ENCODE measurements at places on chromosomes 4 and X.

DNA sequence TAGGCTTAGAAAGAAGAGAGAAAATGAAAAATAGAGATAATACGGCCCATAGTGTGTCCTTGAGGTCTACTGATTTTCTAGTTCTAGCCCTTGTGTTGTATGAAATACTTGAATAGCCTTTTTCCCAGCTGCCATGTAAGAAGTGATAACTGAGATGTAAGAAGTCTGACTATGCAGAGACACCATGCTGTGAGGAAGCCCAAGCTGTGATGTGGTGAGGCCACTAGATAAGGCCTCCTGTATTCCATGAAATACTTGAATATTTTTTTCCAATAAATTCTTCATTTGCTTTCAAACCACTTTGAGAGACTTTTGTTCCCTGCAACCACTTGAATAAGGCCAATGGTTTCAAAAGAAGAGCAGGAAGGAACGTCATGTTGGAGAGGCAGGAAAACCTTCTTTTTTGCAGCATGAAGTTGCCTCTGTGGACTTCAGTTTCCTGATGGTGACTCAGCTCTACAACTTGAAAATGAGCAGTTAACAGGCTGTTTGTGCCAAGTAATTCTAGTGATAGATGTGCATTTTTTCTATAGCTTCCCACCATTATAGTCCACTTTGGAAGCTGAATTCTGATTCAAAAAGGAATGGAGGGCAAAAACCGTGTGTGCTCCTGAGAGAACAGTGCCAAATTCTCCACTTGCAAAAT, 25.5 kb upstream of the FAM9C start:
- peak; percentile 51 for DNase-seq

DNA sequence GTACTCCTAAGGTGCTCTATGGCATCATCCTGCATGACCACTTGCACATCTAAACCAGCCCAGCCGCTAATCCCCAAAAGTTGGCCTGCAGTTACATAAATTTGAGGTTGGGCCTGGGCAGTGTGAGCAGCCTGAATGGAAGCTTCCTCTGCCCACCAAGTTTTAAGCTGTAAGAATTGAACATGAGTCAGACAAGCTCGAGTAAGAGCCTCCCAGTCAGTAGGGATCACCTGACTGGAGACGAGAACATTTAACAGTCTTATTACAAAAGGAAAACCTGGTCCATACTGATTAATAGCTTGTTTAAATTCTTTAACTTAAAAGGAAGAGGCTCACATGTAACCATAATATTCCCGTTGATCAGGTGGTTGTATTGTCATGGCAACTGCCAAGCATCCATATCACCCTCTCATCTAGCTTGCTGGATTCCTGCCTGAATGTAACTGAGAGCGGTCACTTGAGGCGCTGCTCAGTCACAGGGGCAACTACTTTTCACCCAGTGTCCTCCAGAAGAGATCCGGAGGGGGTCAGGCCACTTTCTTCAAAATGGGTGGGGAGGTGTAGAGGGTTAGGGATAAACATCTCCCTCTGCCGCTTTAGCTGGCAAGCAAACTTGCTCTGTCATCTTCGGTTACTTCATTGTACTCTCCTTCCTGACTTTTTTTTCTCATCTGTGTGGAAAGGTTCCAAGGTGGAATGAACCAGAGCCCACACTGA, 56.6 kb upstream of the WDR1 start:
- DNase-seq = peak; percentile 20

GRCh38 chrX:155889328-155889727, 8.2 kb downstream of the VAMP7 start:
- no peak for DNase-seq

- no peak for DNase-seq
Measured at GRCh38 chr4:5465956-5466355, 242.4 kb downstream of the EVC2 start.

GRCh38 chrX:136214551-136214950, 36.6 kb downstream of the MAP7D3 start:
- peak; percentile 89 for DNase-seq

DNA sequence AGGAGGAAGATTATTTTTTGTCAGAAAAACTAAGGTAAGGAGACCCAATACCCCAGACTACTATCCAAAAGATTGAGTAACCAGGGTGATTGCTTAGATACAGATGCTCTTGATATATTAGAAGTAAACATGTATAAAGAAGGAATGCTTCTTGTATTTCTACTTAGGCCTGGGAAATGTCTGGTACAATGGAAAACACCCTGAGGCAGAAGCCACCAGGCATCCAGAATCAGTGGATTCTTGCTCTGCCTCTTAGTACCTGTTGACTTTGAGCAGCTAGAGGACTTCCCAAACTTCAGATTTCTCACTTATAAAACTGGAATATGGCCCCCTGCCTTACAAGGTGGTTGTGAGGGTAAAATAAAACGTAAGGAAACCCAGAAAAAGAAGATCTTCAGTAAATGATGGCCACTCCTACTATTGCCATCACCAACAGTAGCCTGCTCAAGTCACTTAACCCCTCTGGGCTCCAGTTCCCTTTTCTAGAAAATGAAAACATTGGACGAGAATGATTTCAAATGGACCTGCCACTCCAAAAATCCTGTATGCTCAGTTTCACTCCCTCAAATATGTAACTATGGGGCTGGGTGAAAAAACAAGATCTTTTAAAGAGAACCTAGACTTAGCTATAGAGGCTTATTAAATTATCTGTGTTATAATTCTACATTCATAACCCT, 56.6 kb downstream of the AMELX start:
- no peak for DNase-seq

DNA sequence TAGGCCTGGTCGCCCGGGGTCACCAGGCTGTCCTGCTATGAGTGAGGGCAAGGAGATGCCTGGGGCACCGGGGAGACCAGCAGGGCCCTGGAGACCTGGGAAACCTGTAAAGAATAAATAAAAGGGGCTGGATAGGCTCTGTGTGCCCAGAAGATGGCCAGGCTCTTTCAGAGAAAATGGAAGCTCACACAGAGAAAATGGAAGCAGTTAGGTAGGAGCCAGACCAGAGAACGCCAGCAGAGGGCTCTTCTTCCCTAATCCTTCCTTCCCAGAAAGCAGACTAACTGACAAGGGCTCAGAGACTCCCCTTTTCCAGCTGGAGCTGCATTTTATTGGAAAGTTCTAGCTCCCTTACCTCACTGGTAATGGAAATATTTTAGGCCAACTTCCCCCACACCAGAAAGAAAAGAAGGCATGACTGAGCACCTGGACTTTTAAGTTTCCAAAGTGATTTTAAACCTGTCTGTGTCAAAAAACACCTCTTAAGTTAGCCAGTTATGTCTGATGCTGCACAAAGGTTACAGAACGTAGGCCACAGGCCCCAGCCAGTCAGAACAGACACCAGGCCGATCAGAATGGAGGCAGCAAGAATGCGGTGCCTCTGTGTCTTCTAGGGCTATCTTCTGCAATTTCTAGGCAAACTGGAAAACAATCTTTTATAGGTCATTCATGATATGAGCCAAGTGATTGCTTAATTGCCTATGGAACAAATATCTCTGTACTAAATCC, 74.0 kb downstream of the ATG4A start:
- DNase-seq = peak; percentile 57

GRCh38 chr4:142656178-142656577, 189.9 kb downstream of the INPP4B start:
- peak; percentile 17 for DNase-seq

DNA sequence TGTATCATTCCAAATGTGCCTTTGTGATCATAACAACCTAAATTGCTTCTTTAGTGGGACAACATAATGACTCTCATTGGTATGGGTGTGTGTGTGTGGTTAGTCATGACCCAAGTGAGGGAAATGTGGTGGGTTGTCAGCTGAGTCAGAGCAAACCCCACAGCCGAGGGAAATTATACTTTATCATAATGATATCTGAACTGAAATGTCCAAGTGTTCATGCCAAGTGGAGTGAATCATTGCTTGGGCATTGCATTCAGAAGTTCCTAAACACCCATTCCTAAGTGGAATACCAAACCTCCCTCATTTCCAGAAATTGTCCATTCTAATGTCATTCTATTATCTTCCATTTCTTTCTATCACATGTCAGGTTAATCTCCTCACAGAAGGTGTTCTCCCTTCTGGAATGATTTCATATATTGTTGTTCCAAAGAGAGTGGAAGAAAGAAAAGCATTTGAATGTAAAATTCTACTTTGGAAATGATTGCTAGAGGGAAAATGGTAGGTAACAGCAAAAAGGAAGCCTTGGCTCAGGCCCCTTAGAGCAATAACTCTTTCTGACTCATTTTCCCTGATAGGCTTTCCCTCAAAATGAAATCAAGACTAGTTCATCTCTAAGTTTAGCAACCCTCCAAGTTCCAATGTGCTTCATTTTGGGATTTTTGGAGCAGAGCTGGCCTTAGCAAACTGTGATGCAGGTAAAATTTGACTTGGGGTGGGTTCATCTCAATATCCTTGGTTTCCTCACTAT, 230.7 kb upstream of the KCNIP4 start:
- peak; percentile 46 for DNase-seq

GRCh38 chr4:2820216-2820982, 23.2 kb upstream of the ADD1 start:
- DNase-seq = no peak

DNA sequence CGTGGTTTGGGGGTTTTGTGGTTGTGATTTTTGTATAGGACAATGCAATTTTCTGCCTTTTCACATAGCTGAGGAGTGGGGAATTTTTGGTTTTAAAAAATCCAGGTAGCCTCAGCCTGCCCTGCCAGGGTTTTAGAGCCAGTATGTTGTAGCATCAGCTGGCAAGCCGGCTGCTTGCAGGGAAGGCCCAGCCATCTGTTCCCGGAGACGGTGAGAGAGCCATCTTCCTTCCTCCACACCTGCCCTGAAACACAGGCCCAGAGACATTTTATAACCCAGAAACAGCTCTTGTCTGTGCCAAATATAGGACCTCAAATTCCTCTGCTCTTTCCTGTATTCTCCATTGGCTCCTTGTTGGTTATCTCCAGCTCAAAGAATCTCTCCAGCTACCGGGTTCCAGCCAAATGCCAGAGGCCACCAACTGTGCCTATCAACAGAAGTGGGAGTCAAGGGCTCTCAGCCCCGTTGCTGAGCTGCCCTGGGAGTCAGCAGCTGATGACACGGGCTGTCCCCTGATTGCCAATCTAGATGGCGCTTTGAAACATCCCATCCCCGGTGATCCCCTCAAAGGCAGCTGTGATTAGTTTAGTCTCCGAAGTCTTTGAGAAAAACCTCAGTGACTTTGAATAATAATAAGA, 595.2 kb downstream of the MID1IP1 start:
- DNase-seq = no peak

- peak; percentile 94 for DNase-seq
Measured at GRCh38 chr4:40840985-40841571, 91.3 kb downstream of the NSUN7 start.

DNA sequence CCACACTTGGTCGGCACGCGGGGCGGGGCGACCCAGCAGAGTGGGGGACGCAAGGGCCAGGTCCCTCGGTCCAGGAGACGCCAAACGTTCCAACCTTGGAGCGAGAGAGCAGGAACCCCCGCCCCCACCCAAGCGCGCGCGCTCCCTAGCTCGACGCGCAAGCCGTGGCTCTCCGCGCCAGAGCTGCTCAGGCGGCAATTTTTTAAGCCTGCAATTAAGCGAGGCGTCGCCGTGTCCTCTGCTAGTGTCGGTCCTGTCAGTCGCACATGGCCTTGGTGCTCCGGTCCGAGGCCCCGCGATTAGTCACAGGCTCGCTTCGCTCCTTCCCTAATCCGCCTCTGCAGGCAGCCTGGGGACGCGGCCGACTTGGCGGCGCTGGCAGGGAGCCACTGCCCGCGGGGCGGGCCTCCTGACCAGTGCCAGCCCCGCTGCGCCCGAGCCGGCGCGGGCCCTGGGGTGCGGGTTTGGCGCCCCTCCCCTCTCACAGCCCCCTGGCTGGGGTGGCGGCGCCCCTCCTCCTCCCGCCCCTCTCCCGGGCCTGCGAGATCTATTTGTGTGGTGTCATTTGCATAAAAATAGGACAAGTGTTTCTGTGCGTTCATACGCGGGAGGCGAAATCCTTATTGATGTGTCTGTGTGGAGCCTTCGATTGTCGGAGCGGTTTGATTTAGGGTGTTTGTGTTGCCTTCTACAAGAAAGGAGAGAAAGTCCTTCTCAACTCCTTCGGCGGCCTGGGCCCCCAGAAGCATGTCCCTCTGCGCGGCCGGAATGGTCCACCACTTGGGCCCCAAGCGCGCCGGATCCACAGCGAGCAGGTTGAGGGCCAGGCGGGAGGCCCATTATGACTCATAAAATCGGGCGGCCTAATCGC, 9.8 kb upstream of the BCOR start:
- peak; percentile 30 for DNase-seq

DNA sequence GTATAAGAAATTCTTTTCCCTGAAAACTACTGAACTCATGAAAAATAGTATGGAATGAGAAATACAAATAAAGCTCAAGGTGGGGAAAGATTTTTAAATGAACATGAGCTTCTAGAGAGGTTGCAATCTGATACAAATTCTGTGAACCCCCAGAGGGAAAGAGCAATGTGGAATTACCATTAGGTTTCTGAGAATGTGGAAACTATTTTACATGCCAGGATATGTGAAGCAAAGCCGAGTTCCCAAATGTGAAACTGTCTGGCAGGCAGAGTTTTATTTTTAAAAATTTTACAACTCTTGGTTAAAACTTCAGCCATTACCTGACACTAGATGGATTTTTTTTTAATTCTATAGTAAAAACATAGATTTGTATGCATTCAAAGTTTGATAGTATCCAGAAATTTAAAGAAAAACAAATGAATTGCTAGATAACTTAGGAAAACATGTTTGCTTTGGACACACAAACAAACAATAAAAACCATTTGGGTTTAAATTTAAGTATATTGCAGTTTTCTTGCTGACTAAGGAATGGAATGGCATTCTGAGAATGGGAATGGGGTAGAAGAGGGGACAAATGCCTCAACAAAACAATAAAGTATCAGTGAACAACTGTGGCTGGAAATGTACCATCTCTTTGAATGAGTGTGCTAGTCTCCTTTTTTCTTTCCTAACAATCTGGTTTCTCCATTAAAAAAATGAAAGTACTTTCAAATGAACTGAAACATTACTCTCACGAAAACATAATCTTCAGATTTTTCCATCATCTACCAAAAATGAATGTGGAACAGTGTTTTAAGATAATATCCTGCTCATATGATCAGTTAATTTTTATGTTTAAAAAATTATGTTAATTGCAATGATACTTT, 99.6 kb downstream of the PCDH18 start:
- DNase-seq = no peak

DNA sequence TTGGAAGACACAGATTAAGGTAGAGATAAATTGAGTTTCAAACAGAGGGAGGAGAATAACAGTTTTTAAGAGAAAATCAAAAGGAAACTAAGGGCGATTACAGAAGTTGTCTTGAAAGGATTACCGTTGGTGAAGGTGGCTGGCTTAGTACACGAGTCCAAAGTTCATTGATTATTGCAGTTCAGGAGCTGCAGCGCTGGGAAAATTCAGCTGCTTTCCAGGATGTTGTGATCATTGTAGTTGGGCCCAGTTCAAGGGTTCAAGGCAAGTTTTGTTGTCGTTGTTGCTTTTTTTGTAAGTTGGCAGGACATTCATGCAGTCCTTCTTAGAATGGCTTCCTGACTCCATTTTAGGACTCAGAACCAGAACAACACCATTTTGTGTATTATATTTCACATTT, 461.7 kb downstream of the RAPGEF2 start:
- DNase-seq = no peak

Measured in iris pigment epithelial cell (primary cell).